ENCODE measurements at places on chromosomes 13 and 19.

DNA sequence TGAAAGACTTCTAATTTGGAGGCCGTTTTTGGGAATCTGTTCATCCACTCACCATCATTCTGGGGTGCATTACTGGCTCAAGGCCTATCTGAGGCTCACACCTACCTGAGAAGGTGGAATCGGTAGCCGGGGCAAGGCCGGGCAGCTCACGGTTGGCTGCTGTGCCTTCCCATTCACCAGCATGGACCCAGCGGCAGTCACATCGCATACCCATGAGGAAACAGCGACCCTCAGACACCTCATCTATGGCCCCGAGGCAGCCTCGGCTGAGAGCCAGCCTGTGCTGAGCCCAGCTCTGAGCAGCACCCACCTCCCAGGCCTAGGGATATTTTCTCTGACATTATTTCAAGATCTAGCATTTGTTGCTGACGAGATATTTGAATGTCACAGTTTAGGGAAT lies 130.5 kb downstream of the ATP11A start:
- peak; percentile 6 for DNase-seq

- DNase-seq = no peak
Observed at GRCh38 chr13:30810801-30811200, 75.5 kb downstream of the ALOX5AP start.

- DNase-seq = peak; percentile 88
Observed at GRCh38 chr19:41353466-41354342, at the start of gene TGFB1. Gene TGFB1 (minus strand): TSS chr19:41353922. CDS start chr19:41353044, 878 bp downstream.

DNA sequence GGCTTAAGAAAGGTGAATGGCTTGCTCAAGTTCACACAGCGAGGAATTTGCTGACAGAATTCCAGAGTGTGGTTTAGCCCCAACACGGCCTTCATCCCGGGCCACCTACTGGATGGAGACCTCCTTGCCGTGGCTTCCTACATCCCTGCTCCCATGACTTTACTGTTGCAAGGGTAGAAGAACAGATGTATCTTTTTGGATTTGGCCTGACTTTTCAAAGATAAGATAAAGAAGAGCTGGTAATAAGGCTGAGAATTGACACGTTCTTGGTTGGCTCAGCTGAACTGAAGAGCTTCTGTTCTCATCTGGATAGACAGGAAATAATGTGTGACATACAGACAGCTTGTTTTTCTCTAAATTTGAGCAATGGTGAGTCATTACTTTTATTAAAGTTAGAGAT lies 113.1 kb downstream of the KLF5 start:
- DNase-seq = no peak

DNA sequence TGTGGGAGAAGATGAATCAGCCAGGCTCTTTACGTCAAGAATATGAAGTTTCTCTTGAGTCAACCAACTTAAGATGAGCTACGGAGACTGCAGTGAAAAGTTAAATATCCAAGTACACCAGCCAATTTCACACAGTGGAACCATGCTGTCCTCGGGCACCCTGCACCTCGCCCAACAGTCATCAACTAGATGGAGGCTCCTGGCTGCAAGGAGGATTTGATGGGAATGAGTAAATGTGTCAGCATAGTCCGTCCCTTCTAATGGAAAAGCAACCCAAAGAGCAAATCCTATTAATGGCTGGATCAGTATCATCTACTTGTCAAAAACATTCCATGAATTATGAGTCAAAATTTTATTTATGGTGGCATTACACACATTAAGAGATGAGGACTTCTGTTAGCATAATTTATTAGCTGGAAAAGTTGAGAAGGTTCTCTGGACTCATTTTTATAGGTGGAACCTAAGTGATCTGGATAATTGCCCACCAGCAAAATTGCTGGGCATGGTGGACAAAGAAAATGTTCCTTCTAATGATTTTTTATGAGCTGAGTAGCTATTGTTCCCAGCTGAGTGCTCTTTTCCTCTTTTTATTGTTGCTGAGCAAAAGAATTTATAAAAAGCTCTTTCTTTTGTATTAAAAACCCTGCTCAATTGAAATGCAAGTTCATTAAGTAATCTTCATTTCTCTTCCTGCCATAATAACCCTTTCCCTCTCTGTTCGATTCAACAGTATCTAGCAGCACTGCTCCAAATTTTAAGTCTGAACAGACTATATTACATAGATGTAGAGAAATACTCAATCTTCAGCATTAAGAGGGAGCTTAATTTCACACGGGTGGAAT lies 88.4 kb downstream of the DNAJC15 start:
- DNase-seq = no peak

DNA sequence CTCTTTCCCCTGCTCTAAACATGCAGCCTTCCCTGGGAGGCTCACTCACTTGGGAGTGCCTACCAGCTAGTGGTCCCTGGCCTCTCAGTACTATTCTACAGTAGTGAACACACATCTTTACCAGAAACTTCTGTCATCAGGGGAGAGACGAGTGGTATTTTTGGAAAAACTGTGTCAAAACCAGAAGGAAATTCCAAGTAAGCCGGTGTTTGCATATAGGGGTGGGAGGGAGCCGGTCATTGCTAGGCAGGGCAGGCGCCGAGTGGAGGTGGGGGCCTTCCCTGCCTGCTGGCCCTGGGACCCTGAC lies 7.0 kb downstream of the RPS9 start:
- no peak for DNase-seq

DNA sequence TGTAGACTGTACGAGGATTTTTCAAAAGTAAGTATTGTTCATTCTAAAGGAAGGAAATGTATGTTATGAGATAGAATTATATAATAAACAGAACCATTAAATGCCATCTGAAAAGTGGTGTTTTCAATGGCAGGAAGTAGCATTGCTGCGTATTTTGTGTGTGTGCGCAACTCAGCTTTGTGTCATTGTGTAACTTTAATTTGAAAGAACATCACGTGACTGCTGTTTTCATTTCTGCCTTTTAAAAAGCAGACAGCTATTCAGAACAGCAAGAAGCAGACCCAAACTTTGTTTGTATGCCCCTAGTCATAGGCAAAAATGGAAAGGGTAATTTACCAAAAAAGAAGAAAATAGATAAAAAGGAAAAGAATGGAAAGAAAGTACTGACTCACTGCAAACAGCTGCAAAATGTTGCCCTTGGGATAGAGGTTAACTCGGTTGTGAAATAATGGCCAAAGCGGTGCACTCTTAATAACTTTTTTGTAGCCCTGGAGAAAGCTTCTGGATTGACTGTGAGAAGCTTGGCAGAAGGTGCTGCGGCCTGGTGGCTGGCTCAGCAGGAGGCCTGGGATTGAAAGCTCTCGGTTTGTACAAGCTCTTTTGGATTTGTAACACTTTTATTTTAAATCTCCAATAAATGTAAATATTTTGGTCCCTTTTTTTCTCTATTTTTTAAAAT lies 97.3 kb downstream of the GGACT start:
- DNase-seq = no peak

- DNase-seq = no peak
Observed at GRCh38 chr19:58578012-58578925, 5.1 kb upstream of the MZF1 start.

DNA sequence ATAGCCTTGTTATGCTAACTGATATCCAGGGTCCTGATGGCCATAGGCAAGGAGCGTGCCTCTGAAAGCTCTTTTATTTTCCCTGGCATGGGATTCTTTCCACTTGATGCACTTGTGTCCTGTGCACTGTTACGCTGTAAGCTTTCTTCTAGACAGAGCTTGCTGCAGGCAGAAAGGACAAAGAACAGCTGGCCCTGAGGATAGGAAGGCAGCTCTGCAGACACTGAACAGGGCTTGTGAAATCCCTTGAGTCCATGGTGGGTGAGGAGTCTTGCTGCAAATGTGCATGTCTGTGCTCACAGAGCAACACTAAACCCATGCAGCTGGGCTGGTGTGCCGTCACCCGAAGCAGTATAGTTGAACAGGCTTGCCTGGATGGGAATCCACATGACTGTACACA lies 126.6 kb downstream of the AKAP11 start:
- DNase-seq = no peak

- no peak for DNase-seq
Observed at GRCh38 chr13:54928071-54928470, 1899.5 kb downstream of the OLFM4 start.

DNA sequence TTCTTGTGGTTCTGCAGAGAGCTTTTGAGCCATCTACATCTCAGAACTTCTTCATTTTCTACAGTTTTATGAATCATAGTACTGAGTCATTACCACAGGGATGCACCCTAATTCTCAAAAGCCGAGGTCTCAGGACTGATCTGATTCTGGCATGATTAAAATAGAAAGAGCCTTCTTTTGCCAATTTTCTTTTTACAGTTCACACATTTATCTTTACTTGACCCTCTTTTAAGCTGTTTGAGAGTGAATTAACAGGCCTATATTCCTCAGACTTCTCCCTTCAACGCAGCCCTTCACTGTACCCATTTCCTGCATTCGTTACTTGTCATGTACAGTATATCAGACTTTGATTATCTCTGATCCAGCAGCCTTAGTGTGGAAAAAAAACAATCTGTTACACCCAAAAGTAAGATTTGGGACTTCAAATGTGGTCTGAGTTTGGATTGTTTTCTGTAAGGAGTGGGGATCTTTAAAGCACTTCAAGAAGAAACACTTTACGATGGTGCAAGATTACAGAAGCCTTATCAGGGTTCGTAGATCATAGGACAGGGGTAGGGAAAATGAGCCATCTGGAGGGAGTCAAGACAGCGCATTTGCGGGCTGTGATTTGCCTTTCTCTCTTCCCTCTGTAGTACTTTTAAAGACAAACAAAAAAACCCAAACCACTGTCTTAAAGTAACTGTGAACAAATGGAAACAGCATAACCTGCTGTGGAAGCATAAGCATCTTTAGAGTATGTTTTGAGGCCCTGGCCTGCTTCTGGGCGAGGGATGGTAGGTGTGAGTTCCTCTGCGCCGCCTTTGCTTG lies 15.3 kb upstream of the GPR183 start:
- DNase-seq = no peak

GRCh38 chr13:35764326-35765015 lies 288.0 kb upstream of the MAB21L1 start:
- DNase-seq = peak; percentile 57

GRCh38 chr19:41367848-41368301 lies 3.9 kb upstream of the B9D2 start:
- DNase-seq = no peak

DNA sequence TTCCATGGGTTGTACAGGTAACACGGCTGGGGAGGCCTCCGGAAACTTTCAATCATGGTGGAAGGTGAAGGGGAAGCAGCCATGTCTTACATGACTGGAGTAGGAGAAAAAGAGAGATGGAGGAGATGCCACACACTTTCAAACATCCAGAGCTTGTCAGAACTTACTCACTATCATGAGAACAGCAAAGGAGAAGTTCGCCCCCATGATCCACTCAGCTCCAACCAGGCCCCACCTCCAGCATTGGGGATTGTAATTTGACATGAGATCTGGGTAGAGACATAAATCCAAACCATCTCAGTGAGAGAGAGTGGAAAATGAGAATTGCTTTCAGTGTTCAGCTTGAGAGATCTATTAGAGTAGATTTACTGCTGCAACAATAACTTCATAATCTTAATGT lies 210.9 kb downstream of the NDFIP2 start:
- DNase-seq = no peak

GRCh38 chr19:46495786-46496099 lies at the start of gene PNMA8B:
Gene PNMA8B (minus strand): TSS chr19:46495867. CDS start chr19:46495465, 402 bp downstream.
- peak; percentile 74 for DNase-seq

GRCh38 chr13:64928696-64929499 lies 2301.2 kb downstream of the PCDH9 start:
- DNase-seq = no peak

DNA sequence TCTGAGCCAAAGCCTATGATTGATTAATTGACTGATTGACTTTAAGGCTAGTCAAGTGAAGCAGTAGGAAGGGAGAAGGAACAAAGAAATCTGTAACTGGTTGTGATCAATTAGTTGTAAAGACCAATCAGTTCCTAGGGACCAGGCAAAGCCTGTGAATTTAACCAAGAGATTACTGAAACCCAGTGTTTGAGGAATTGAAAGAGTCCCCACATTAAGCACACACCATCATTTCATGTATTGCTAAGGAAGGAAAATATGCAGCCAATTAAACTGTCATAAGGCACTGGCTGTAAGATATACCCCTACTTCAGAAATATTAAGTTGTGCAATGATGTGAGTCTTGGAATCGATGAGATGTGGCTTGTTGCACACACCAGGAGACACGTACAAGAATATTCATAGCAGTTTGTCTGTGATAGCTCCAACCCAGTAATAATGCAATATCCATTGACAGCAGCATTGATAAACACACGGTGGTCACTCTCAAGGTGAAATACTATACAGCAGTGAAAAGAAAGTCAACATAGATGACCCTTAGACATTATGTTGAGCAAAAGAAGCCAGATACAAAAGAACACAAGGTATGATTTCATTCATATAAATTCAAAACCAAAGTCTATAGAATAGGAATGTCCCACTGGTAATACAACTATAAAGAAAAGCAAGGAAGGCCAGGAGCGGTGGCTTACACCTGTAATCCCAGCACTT lies 9.0 kb downstream of the C19orf47 start:
- no peak for DNase-seq

DNA sequence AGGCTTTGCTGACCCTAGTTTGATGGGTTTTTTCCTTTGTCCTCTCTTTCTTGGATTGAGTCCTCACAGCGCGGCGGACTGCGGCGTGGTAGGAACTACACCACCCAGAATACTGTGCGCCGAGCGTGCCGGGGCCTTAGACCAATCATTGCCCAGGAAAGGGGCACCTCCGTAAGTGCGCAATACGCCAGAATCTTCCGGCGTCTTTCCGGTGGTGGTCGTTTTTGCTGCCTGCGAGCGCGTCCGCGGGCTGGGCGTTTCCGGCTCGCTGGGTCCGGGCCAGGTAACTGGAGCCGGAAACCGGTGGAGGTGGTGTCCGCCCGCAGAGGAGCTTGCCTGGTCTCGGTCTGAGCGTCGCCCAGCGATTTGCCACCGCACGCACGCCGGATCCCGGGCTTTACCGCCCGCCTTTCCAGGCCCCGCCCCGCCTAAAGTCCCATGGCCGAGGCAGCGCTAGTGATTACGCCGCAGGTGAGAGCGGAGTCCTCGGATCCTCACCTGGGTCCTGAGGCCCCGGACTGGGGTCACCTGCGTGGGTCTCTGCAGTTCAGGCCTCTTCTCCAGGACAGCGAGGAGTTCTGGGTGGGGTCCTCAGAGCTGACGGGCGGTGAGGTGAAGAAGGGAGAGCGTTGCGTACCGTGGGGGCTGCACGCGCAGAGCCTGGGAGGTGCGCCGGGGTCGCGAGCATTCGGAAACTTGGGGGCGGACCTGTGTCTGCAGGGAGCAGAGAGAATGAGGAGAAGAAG lies at the start of gene ZNF549:
Gene ZNF549 (plus strand): TSS at position 221 of the 746 bp plus-strand sequence. CDS start 218 bp downstream, at position 439.
- DNase-seq = peak; percentile 93

GRCh38 chr19:41866284-41866683 lies 6.2 kb downstream of the RPS19 start:
- DNase-seq = no peak

Measured in WERI-Rb-1 (cell line).